GM13976 (cell line): ENCODE measurements at places on chromosomes 3 and 15.
A peak's percentile ranks its signal among the peaks of the same experiment; 100 is the strongest.

DNA sequence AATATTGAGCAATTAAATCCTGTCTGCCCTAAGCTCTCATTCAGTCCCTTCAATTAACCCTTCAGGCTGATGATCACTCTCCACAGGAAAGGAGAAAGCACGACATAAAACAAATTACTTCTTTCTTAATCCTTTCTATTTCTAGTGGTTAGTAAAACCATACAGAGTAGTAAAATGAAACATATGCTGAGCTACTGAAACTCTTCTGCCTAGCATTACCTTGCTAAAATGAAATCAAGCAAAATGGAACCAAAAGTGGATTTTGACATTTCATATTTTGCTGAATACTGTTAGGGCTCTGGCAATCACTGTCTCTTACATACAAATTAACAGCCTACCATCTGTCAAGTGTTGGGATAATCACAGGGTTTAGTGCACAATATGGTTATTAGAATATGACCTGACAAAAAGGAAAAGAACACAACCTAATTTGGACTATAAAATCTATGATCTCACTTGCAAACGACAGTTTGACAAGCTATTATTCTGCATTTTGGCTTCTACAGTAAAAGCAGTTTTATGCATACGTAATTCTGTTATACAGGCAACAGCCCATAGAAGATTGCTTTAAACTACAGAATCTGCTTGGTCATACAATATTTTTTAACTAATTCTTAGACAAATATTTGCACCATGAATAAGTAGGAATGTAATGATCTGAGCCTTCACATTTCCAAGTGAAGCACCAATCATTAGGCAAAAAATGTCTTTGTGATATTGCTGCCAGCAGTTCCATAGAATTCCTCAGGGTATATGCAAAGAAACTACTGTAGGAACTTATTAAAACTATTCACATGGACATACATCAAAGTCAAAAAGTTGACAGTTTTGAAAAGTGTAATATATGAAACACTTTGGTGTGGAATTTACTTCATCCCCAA, 105.0 kb downstream of the FHIT start:
- DNase-seq: no peak

- DNase-seq: no peak
Observed at GRCh38 chr3:81869382-81869781, 107.9 kb upstream of the GBE1 start.

GRCh38 chr3:21543380-21544075, 207.5 kb downstream of the ZNF385D start:
- no peak for DNase-seq

DNA sequence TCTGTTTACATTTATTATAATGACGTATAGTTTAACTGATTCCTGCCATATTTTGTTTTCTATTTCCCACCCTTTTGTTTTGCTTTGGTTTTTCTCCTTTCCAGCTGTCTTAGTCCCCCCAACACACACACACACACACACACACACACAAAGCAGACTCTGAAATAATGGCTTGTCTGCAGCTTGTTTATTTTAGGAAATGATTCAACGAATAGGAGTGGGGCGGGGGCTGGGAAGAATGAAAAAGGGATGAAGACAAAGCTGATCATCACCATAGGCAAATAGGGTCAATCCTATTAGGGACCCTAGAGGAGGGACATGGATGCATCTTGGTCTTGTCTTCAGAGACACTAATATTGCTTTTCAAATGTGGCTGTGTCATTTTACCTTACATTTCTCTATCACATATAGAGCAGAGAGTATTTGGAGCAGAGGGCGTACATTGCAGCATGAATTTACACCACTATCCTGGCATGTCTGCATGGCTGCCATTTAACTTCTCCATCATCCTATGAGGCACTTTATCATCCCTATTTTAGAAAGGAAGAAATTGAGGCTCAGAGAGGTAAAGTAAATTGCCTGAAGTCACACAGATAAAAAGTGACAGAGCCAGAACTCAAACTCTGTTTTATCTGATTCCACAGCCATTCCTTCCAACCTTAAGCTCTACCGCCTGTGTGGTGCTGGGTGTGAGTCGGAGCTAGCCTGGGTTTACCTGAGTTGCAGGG, 147.2 kb upstream of the TPM1 start:
- DNase-seq: no peak

- no peak for DNase-seq
Observed at GRCh38 chr3:46859001-46859710, 4.1 kb downstream of the MYL3 start.

- DNase-seq: no peak
Observed at GRCh38 chr15:90685591-90686434, 31.3 kb upstream of the BLM start.

- no peak for DNase-seq
Observed at GRCh38 chr3:19945534-19945933, 1.4 kb upstream of the RAB5A start.

- DNase-seq: no peak
Observed at GRCh38 chr15:99509686-99510461, 55.9 kb upstream of the MEF2A start.

DNA sequence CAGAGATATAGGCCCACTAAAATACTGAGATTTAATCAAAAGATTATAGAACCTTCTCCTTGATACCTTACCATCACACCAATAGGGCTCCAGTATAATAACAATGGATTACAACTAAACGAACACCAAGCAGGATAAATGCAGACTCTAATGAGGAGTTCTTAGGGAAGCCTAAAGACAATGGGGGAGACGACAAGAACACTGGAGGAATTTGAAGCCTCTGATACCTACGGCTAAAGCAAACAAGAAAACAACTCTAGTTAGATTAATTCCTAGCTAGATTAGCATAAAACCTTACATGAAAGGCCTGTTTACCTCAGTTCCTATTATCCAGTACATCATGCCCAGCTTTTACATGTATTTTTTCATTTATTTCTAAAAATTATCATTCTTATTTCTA, 35.1 kb downstream of the NGLY1 start:
- DNase-seq: no peak

DNA sequence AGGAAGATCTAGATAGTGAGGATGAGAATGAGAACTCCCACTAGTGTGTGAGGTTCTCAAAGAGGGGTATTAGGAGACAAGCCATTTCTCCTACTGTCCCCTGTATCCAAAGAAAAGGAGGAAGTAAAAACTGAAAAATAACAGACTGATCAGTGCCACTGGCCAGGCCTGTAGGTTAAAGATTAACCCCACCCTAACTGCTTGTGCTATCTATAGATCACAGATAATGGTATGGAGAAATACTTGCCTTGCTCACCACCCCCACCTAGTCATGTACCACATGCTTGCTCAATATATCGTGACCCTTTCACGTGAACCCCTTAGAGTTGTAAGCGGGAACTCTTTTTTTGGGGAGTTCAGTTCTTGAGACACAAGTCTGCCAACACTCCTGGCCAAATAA, 519.7 kb upstream of the FRG2C start:
- no peak for DNase-seq

- no peak for DNase-seq
Observed at GRCh38 chr15:37586011-37586583, 348.3 kb upstream of the TMCO5A start.

- no peak for DNase-seq
Observed at GRCh38 chr15:58398071-58398470, 33.7 kb upstream of the LIPC start.

DNA sequence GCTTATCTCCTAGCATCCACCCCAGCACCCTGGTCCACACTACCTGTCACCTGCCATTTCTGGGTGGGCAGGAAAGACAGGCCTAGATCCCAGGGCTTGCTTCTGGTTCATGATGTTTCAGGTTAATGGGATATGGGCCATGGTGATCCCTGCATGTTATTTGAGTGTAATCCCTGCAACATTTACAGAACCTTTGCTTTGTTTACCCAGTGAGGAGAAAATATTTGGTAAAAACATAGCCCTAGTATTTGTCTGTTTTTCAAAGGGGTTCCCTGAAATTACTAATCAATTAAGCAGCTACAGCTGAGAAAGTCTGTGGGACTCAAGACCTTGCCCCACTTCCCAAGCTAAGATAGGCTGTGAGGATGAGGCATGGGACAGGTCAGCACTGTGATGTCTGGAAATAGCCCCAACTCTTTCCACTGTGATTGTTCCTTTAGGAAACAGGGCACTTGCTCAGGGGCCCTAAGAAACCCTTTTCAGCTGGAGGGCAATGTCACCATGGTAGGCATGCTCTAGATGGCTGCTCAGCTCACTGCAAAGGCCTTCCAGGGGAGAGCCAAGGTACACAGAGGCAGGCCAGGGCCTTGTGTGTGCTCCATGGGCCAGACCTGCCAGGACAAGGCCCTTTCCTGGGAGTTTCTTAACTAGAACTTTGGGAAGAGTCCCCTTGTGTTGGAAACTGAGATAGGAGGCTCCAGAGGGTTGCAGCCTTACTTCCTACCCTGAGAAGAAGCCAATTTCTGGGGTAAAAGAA, 11.1 kb downstream of the TRANK1 start:
- no peak for DNase-seq

- DNase-seq: no peak
Observed at GRCh38 chr15:46855388-46855787, 861.9 kb upstream of the SEMA6D start.

DNA sequence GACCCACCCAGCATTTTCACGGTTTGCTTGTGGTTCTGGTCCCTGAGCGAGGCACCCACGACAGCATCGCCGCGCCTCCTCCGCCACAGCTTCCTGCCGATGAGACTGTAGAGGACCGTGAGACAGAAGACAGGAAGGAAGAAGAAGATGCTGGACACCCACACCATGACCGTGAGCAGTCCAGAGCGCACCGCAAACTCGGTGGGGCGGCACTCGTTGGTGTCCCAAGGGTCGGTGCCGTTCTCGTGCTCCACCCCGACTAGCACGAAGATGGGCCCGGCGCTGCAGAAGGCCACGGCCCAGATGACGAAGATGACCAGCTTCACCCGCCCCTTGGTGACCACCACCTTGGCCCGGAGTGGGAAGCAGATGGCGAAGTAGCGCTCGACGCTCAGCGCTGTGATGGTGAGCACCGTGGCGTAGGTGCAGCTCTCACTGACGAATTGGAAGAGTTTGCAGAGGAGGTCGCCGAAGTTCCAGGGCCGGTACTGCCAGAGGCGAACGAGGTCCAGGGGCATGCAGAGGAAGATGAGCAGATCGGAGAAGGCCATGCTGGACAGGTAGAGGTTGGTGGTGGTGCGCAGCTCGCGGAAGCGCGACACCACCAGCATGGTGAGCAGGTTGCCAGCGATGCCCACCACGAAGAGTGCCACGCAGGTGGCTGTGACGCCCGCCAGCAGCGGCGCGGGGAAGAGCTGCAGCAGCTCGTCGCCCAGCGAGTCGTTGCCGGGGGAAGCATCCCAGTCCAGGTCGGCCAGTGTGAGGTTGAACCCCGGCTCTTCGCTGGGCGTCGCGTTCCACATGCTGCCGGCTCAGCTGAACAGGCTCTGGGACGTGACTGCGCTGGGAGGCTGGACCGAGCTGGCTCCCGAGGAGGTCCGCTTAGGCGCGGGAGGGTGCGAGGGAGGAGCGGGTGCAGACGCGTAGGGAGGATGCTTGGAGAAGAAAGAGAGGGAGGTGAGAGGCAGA, at the start of gene GHSR:
Gene GHSR (minus strand): TSS at position 846 of the 969 bp plus-strand sequence. CDS start 43 bp downstream, at position 803.
- peak; percentile 31 for DNase-seq

DNA sequence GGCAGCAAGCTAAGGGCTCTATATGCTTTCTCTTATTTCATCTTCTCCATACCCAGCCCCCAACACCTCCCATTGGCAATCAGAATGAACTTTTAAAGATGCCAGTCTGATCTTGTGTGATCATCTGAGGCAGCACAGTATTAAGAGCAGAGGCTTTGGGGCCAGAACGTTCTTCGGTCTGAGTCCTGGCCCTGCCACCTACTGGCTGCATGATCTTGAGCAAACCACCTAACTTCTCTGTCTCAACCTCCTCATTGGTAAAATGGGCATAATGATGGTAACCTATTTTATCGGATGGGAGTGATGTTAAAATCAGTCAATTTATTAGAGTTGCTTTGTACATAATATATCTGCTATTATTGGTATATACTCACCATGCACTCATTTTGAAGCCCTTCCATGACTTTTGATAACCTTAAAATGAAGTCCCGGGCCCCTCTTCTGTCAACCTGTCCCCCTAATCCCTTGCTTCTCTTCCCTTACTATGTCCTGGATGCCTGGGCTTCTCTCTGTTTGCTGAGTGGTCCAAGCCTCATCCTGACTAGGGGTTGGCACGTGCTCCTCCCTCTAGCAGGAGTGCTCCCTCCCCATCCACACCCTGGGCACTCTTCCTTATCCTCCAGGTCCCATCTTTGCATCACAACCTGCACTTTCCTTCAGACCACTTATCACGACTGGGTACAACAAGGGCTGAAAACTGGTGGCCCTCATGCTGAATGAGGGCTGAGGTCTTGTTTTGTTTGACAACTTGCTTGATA, 6.3 kb downstream of the EFCAB12 start:
- DNase-seq: no peak

DNA sequence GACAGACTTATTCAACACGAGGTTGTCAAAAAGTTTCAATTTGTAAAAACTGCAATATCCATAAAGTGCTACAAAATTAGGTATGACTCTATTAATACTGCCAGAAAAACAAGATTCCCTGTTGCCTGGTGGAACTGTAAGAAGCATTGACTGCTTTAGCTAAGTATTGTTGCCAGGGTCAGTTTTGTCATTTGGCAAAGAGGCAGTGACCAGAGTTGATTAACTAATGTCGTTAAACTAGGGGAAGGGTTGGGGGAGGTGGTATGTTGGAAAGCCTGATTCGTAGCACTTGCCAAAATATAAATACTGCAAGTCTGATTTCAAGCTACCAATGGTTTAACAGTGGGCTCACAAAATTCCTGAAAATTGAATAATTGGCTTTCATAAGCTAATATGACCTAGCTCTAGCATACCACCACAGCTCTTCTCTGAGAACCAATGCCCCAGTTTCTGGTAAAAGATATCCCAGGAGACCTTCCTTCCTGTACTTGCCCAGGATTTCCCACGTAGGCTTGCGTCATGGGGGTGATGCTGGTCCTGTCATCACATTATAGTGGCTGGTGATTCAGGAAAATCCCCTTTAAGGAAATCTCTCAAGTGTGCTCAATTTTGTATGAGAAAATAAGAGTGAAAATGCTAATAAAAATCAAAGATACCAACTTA, 266.4 kb upstream of the TBC1D5 start:
- DNase-seq: no peak

DNA sequence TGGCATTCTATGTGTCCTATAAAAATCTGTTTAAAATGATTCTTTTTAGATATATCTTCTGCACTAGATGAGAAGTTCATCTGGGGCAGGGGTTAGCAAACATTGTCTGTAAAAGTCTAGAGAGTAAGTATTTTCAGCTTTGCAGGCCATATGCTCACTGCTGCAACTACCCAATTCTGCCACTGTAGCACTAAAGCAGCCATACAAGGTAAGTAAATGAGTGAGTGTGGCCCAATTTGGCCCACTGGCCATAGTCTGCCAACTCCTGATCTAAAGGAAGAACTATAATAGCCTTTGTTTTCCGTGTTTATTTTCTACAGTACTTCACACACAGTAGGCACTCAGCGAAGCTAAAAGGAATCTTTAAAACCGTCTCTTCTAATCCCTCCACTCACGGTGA, 42.3 kb downstream of the DLG1 start:
- DNase-seq: no peak

- DNase-seq: no peak
Observed at GRCh38 chr3:87550892-87551291, 274.5 kb upstream of the POU1F1 start.

GRCh38 chr3:184741798-184742675, 30.2 kb upstream of the MAGEF1 start:
- no peak for DNase-seq

- no peak for DNase-seq
Observed at GRCh38 chr15:45534821-45535220, 12.3 kb upstream of the SLC30A4 start.
